ENCODE measurements at places on chromosomes 2 and 18. TPM values are rescaled to one million over a fixed set of nuclear protein-coding genes. Genes with fewer than 3 reads are reported as not detected.

RAD51AP2 gene
- not detected for total RNA-seq

SIX3 gene
- total RNA-seq = not detected

CFC1 gene
- not detected for total RNA-seq

KLHL30 gene
- under 0.01 TPM for total RNA-seq

DYSF gene
- total RNA-seq = 0.30 TPM

Data from smooth muscle cell of the umbilical artery (primary cell).